Stimulated activated CD8-positive, alpha-beta memory T cell treated with anti-CD3 and anti-CD28 coated beads, Interleukin-12 subunit alpha, Interleukin-12 subunit beta, amount 100 ng/mL, for 4 hours (primary cell): ENCODE measurements at places on chromosomes 5 and 9.

GRCh38 chr5:79566896-79567295 lies 45.3 kb upstream of the TENT2 start:
- no peak for DNase-seq

DNA sequence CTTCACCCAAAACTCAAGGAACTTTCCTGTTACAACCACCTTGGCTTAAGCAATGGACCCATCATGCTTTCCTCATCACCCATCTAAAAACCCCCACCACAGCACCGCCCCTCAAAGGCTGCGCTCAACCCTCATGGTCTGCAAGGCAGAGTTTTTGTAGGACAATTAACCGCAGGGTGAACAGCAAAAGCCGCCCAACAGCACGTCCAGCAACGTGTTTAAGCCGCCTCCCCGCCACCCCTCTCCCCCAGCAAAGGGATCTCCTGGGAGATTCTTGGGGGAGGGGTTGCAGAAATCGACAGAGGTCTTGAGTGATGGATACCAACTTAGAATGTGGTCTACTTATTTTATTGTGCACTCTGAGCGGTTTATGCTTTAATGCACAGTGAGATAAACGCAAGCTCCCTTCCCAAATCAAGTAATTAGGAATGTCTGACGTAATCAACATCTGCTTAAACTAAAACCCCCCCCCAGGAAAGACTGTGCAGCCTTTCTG lies 1.9 kb downstream of the ROR2 start:
- DNase-seq: no peak

- DNase-seq: no peak
Measured at GRCh38 chr5:173256800-173257199, 21.8 kb upstream of the NKX2-5 start.

- no peak for DNase-seq
Measured at GRCh38 chr5:119285070-119285916, 70.5 kb upstream of the TNFAIP8 start.

DNA sequence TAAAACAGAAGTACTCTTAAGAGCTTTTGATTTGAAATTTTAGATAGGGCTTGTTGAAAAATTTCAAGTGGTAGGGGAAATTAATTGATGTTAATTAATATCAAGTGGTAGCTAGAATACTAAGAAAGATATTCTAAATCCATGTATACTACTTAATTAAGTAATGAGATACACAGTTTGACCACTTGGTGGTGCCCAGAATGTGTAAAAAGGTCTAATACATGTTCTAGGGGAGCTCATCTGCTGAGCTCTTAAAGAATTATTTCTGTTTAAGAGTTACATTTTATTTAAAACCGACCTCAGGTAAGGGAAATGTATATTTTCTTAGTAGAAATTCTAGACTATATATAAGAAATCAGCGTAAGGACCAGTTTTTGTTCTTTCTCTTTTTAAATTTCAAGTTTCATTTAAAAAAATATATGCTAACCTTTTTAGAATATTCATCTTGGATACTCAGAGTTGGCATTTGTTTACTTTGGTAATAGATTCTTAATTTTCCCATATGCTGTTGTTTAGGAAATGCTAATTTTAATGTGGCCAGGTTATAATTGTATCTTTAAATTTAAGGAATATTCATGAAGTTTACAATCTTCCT lies 61.5 kb downstream of the LNPEP start:
- no peak for DNase-seq

GRCh38 chr5:110630350-110630749 lies 96.1 kb downstream of the TMEM232 start:
- DNase-seq: no peak

GRCh38 chr5:73783828-73784227 lies 157.8 kb downstream of the ARHGEF28 start:
- no peak for DNase-seq

DNA sequence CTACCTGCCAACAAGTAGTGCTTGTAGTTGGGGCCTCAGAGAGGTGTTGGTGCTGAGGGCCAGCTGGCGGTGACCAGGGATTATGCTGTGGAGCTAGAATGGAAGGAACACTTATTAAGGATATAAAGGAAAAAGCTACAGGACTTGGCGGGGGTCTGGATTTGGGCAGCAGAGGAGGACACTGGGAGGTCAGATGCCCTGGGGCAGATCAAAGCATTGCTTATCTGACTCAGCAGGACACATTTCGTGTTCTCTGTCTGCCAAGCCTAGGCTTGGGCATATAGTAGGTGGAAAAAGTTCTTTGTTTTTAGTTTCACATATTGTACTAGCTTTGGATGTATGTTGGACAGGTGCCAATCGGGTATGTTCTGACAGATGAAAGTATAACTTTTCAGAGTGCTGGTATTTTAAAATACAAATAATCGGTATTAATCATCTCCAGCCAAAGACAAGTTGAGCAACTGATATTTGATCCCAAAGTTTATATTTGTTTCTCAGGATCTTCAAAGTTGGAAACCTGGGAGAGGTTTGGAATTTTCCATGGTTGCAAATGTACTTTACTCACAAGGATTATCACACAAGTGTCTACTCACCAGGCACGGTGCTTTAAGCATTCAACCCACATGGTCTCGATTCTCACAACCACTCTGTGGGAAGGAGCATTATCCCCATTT lies 69.4 kb downstream of the IQGAP2 start:
- DNase-seq: no peak

DNA sequence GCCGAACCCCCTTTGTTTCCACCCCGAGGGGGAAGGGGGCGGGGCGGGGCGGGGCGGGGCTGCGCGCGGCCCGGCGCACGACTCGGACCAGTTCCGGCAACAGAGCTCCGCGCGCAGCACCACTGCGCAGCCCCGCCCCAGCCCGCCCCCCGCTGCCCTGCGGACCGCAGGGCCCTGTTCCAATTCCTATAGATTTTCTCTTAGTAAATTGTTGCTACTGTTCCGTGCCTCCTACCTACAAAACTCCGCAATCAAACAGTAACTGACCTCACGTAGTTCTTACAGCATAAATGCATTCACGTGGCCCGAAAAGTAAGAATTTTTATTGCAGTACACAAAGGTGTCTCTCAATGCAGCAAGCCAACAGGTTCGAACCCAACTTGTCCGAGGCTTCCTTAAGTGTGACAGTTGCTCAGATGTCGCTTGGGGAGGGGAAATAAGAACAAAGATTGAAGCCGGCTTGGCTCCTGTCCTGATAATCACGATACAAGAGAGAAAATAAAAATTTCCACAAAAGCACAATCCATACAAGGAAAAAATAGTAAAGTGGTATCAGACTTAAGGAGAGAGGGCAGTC lies 1.2 kb upstream of the RNF38 start:
- DNase-seq: no peak

- DNase-seq: no peak
Measured at GRCh38 chr5:156128026-156128425, 198.9 kb upstream of the SGCD start.

GRCh38 chr9:129755151-129755550 lies 2.3 kb upstream of the PTGES start:
- DNase-seq: no peak

DNA sequence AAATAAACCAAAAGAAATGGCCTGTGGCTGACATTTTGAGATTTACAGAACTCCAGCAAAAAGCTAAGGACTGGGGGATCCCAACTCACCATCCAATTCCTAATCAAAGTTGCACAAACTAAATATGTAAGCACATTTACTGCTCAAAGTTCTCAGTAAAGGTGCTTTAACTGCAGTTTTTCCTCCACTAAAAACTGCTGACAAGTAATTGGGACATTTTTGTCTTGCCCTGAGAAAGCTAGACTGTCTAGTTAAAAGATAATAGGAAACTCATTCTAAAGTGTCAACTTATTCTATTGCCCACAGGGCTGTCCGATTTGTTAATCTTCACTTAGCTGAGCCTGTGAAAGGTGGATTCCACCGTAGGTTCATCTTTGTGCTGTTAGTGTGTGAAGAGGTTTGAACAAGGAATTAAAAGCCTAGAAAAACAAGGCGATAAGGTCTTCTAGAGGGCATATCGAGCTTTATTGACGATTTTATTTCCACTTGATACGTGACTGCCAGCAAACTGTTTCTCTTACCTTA lies 1.0 kb downstream of the DOCK8 start:
- no peak for DNase-seq

DNA sequence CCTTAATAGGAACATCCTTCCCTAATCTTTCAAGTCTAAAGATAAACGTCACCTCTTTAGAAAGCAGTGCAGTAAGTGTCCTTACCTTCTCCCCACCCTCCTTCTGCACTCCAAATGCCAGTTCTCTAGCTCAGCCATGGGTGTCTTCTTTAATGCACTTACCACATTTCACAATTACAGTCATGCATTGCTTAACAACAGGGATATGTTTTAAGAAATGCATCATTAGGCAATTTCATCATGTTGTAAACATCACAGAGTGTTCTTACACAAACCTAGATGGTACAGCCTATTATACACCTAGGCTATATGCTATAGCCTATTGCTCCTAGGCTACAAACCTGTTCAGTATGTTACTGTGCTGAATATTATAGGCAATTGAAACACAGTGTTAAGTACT lies 91.2 kb downstream of the RFX3 start:
- DNase-seq: no peak

DNA sequence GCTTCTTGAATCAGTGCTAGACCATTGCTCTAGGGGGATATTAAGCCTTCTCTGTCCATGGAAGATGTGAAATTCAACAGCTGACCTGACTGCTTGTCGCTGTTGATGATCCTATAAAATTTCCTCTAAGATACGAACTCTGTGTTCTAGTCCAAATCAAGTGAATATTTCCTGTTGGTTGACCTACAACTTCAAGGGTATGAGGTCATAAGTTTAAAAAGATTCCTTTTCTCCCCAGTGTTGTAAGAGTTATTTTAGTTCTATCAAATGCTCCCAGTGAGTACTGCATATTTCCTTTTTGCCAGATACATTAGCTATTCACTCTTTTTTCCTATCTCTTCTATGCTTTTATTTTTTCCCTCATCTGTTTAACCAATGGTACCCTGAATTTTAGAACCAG lies 102.9 kb upstream of the CCDC152 start:
- no peak for DNase-seq

GRCh38 chr9:35905912-35906679 lies at the start of gene HRCT1:
TSS of gene HRCT1 (plus strand) at chr9:35906202. CDS start at chr9:35906288, 86 bp downstream.
- no peak for DNase-seq

DNA sequence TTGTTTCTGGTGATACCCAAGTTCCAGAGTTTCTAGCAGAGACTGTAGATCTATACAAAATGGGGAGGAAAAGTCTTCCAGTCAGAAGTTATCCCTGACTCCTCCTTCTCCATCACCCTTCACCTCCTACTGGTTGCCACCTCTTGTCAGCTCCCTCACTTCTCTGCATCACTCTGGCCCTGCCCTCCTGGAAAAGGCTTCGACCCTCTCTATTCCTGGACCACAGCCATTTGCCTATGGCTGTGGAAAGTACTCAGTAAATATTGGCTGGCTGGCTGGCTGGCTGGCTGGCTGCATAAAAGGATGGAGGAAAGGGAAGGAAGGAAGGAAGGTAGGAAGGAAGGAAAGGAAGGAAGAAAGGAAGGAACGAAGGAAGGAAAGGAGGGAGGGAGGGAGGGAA lies 32.7 kb upstream of the ABCA1 start:
- no peak for DNase-seq

GRCh38 chr5:43432486-43433375 lies 20.5 kb upstream of the CCL28 start:
- DNase-seq: no peak

GRCh38 chr5:120806202-120806601 lies 342.1 kb downstream of the PRR16 start:
- no peak for DNase-seq

DNA sequence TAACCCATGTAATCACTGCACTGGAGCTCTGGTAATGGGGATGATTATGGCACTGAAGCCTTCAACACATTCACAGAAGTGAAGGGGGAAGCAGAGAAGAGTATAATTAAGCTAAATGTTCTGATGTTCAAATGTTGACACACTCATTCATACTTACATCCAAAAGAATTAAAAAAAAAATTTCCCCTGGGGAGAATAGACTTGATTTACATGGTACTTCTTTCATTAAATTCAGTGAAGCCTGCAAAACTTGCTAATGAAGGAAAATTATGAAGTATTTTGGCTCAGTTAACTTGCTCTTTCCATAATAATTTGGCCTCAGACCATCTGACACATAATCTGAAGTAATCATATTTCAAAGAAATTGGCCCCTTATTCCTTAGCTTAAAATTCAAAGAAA lies 428.8 kb downstream of the SH3GL2 start:
- no peak for DNase-seq

DNA sequence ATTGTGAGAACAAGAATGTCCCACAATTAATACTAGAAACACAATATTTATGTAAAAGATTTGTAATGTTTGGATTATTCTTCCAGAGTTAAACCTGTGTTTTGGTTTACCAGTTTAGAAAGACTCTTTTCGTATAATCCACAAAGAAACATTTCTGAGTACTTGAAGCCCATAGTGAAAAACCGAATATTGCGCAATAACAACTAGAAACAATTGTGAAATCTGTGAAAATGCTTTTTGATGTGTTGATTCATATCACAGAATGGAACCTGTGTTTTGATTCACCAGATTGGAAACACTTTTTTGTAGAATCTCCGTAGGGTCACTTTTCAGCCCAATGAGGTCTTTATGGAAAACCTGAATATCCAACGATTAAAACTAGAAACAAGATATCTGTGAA lies 386.2 kb downstream of the PRDM9 start:
- DNase-seq: no peak
